ENCODE measurements at places on chromosomes 7 and 10. TPM values are rescaled to one million over a fixed set of nuclear protein-coding genes. Genes with fewer than 3 reads are reported as not detected.

The LRRC18 gene
- not detected for total RNA-seq

The CTAGE8 gene
- 1.3 TPM for total RNA-seq

The SLC26A3 gene
- not detected for total RNA-seq

The STRIP2 gene
- 79.4 TPM for total RNA-seq

GRCh38 chr10:122282253-122282671, 11.2 kb downstream of the BTBD16 start:
- no peak for DNase-seq

DNA sequence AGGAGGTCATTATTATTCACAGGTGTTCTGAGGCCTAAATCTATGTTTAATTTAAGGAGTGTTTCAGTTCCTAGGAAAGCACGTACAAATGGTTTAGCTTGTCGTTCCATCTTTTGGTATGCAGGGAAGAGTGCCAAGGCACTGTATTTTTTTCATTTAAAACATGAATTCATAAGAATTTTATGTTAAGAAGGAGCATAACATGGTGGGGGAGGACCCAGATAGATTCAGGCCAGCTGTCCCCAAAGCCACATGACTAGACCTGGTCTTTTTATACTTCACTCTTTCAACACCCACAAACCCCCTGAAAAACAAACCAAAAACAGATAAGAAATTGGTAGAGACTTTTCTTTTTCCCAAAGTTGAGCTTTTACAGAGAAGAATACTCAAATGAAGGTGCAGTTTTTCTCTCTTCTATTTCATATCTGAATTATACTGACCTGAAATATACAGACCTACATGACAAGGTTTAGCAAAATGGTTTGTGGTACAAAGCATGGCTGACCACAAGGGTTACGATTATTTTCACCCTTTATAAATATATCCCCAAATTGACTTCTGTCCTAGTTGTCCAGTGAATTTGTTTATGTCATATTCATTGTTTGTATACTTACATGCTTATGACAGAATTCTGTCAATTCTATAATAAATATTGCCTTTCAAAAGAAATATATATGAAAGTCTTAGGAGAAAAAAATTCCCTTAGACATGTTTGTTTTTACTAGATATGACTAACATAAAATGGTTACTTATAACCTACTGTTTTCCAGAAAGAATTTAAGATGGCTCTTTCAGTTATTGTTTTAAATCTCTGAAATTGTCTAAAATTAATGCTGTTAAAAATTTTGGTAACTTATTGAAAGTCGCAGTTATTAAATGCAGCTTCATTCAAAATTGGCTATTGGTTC, 71.3 kb downstream of the AP3M1 start:
- DNase-seq = no peak

DNA sequence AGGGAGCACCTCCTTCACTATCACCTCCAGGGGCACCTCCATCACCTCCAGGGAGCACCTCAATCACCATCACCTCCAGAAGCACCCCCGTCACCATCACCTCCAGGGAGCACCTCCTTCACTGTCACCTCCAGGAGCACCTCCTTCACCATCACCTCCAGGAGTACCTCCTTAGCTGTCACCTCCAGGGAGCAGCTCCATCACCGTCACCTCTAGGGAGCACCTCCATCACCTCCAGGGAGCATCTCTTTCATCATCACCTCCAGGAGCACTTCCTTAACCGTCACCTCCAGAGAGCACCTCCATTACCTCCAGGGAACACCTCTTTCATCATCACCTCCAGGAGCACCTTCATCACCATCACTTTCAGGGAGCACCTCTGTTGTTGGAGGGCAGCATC, 103.0 kb downstream of the DNAJB6 start:
- no peak for DNase-seq

DNA sequence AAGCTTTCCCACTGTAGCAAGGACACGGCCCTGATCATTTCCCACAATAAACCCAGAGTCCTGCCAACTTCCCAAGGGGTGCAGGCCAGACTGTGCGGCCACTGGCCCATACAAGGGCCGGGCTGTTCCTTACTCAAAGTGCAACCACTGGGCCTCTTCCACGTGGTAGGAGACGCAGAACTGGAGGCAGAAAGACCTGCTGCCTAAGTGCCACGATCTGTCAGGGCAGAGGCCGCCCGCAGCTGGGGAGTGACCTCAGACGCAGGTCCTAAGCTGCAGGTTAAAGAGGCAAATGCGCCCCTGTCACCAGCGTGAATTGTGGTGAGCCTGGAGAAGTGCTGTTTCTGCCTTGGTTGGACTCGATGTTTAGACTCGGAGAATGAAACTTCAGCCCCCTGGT, 26.2 kb downstream of the GPER1 start:
- no peak for DNase-seq

DNA sequence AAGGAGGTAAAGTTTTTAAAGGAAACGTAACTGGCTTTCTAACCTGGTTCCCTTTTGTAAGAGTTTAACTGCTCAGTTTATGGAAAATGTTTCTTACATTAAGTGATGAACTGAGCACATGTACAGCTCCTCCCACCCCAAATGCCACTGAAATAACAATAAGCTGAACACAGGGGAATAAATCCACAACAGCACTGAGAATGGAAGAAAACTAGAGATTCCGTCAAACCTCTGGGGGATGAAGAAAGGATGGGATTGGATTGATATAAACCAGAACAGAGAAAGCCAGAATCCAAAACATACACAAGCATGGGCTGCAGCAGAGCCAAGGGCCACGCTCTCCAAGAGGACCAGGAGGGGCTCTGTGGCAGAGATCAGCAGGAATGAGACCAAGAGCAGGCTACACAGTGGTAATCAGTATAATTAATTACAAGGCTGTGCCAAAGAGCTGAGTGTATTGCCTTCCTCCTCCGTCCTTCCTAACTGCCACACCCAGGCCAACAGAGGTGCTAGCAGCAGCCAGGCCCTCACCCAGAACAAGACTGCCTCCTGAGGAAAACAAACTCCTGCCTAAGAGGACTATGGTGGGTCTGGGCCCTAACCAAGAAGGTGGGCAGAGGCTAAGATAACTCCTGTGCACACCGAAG, 73.9 kb downstream of the KIAA1549 start:
- DNase-seq = no peak

DNA sequence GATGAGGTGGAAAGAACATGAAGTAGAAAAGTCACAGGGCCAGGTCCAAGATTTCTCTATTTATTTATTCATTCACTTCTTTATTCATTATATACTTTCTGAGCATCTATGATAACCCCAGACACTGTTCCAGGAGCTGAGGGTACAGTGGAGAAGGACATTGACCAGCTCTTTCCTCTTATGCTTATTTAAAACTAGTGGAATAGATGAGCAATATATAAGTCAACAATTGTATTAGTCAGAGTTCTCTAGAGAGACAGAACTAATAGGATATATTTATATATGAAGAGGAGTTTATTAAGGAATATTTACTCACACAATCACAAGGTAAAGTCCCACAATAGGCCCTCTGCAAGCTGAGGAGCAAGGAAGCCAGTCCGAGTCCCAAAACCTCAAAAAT, 15.0 kb upstream of the GPR37 start:
- no peak for DNase-seq

GRCh38 chr7:41735206-41735605, 32.3 kb upstream of the INHBA start:
- no peak for DNase-seq

DNA sequence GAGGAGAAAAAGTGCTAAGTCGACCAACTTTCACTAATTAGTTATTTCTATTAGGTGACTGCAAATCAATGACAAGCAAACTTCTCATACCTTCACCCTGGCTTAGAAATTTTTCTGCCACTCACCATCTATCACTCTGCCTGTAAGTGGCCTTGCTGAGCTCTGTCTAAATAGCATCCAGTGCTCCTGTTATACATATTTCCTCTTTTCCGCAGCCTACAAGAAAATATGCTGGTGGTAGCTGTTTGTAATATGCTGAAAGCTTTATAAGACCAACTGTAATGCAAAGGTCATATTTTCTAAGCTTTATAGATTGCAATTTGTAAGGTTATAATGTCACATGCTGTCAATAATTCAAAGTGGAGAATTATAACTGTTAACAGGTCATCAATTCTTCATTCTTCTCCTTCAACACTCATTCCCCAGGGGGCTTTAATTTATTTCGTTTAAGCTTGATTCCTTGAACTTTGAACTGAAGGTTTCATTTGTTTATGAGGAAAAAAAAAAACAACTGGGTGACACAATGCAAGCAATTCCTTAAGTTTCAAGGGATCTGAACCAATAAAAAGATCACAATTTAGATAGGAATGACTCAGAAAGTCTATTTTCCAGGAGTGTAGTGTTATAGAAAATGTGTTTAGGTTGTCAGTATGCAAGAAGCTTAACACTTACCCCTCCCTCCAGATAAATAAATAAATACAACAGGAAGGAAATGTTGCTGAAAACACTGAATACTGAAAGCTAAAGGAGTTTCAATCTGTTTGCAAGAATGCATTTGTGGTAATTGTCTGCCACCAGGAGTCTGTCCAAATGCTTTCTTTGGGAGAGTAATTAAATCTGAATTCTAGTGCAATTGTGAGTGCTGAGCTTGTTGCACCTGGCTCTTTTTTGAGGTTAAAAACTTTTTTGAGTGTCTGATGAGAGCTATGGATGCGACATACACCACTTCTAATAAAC, 183.7 kb downstream of the SORCS1 start:
- DNase-seq = no peak

GRCh38 chr10:47223236-47223635, 76.8 kb upstream of the GDF10 start:
- no peak for DNase-seq

DNA sequence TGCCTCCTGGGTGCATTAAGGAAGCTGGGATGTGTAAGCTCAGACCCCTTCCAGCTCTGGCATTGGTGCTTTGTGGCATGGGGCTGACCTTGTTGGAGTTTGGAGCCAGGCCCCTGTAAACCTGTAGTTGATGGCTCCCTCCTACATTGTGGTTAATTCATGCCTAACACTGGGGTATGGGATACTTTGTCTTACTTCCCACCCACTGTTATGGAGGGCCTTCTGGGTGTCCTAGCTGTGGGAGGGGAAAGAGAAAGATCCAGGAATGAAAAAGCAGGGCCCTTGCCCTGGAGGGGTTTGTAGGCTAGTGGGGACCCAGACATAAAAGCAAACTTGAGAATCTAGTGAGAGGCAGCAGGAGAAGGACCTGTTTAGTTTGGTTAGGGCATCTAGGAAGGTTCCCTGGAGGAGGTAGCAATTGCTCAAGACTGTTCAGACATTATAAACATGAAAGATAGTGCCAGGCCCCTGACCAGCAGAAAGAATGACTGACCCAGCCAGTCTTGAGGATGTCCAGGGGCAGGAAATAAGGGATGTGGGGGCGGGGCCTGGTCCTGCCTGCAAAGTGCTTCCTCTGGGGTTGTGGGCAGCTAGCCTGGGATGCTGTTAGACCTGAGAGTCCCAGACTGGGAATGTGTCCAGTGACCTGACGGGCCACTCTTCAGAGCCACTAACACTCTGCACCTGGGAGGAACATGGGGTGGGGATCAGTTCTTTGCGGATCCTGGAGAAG, 6.6 kb downstream of the ADAMTS14 start:
- DNase-seq = no peak

Data from activated T-helper 1 cell treated with anti-CD3 and anti-CD28 coated beads, Interleukin-12 subunit alpha, Interleukin-12 subunit beta, Interleukin-2, Interleukin-4 antibody, amounts not matched to agents 30 ng/mL and 10 ng/mL and 1 ng/mL, durations not matched to agents 14 hours and 24 hours and 36 hours (primary cell).